ENCODE measurements at places on chromosomes 2 and 18. TPM values are rescaled to one million over a fixed set of nuclear protein-coding genes. Genes with fewer than 3 reads are reported as not detected.

The RTP5 gene
- total RNA-seq = not detected

- no peak for DNase-seq
Measured at GRCh38 chr2:190486037-190486623, 48.4 kb downstream of the NEMP2 start.

GRCh38 chr2:72863046-72863445, 24.2 kb upstream of the SPR start:
- peak; percentile 53 for DNase-seq

GRCh38 chr2:216526939-216527338, 28.3 kb downstream of the RPL37A start:
- DNase-seq = no peak

DNA sequence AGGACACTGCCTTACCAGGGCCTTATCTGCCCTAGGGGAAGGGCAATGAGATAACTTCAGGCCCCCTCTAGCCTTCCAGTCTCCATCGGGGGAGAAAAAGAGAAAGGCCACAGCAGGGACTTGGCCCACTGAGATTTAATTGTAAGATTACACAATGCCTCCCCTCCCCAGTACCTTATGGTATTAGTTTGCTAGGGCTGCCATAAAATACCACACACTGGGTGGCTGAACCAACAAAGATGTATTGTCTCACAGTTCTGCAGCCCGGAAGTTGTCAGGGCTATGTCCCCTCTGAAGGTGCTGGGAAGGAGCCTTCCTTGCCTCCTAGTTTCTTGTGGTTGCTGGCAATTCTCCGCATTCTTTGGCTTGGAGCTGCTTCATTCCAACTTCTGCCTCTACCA, 34.8 kb upstream of the SPATA3 start:
- no peak for DNase-seq

The ATRAID gene
- total RNA-seq = 182 TPM

The WIPF1 gene
- total RNA-seq = 6.9 TPM

GRCh38 chr2:9078405-9078804, 74.9 kb upstream of the MBOAT2 start:
- no peak for DNase-seq

GRCh38 chr2:103902347-103902746, 951.6 kb upstream of the POU3F3 start:
- DNase-seq = no peak

DNA sequence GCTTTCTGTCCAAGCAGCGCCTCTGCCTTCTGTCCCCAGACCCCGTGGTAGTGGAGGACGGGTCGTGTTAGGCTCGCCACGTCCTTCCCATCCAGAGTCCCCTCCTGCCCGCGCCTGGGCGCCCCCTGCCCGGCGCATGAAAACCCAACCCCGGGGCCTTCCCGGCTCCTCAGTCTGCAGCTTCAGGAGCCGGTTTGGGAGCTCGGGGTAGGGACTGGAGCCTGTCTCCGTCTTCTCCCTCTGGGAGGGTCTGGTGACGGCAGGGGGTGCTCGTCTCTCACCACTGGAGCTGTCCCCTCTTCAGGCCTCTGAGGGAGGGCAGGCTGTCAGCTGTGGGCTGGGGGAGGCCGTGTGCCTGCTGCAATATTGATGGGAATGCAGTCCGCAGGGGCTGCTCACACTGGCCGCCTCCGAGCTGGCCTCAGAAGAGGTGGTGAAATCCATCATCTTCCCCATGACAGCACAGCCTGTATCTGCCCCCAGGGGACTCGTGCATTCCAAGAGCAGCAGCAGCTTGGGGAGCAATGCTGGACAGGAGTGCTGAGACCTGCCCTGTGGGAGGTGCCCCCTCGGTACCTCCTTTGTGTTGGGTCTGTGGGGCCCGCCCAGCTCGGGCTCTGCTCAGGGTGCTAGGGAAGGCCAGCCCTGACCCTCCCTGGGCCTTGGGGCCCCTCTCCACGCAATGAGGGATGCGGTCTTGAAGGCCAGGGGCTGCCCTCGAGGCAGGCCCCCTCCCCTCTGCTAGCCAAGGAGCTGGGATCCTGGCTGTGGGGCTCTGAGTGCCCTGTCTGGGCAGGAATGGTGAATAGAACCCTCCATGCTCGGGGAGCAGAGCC, 17.8 kb upstream of the KLHL30 start:
- DNase-seq = peak; percentile 86

The ANTXR1 gene
- 13.2 TPM for total RNA-seq

The LIMS2 gene
- total RNA-seq = 0.33 TPM

DNA sequence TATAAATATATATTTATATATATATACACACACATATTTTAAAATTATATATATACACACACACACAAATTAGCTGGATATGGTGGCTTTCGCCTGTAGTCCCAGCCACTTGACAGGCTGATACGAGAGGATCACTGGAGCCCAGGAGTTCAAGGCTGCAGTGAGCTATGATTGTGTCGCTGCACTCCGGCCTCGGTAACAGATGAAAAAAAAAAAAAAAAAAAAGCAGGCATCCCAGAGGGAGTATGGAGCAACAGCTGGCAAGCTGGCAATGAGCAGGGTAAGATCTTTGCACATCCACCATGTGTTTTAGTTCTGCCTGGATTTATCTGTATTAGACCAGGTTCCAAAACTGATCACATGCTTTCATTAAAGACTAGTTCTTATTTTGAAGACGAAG, 170.1 kb downstream of the MAP2 start:
- DNase-seq = no peak

- DNase-seq = no peak
Measured at GRCh38 chr18:41569867-41570266, 385.2 kb upstream of the PIK3C3 start.

- DNase-seq = no peak
Measured at GRCh38 chr2:36677996-36678605, 18.4 kb upstream of the VIT start.

DNA sequence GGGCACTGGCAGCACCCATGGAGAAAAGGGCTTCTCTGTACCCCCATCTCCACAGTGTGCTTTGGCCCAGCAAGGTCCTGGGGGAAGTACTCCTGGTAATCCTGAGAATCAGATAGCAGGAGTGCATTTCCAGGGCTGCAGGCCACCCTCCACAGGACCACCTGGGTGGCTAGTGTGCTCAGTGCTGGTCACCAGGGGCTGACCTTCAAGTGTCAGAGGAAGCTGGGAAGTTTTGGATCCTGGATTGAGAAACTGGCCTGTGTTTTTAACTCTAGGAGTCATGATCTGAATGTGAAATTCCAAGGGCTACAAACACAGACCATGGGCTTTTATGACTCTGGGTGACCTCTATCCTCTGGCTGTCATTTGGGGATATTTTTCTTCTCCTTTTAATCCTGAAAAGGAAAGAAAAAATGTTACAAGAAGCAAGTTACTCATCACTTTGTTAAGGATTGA, 9.3 kb downstream of the RHOB start:
- no peak for DNase-seq

GRCh38 chr2:186429104-186429503, 57.0 kb upstream of the ZC3H15 start:
- DNase-seq = no peak

DNA sequence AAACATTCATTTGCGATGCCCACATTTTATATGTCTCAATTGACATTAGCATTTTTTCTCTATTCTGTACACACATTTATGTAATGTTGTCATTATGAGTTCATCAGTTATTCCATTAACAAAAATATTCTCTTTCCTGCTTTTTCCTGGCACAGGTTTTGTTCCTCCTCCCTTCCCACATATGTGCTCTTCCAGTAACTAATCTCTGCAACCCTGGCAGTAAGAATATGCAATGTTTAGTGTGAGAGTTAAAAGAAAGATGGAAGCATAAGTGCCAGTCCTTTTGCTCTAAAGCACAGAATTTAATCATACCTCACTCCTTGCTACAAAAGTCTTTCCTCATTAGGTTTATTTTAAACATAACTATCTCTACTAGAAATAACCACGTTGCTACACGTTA, 155.8 kb upstream of the ERBB4 start:
- no peak for DNase-seq

The ARHGAP28 gene
- 24.5 TPM for total RNA-seq

DNA sequence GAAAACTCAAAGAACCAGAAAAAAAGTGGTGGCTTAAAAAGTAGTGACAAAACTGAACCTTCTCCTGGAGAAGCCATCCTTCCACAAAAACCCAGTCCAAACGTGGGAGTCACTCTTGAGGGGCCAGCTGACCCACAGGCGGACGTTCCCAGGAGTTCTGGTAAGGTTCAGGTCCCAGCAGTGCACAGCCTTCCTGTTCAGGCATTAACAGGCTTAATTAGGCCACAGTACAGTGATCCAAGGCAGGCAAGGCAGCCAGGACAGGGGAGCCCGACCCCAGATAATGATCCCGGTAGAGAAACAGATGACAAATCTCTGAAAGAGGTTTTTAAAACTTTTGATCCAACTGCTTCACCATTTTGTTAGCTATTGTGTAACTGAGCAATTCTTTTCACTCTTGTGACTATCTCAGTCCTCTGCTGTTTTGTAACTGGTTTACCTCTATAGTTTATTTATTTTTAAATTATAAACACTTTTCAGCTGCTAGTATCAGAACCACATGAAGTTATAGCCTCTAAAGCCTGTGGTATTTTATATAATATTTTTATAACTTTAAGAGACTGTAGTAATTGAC, 56.8 kb downstream of the ZC3H6 start:
- no peak for DNase-seq

DNA sequence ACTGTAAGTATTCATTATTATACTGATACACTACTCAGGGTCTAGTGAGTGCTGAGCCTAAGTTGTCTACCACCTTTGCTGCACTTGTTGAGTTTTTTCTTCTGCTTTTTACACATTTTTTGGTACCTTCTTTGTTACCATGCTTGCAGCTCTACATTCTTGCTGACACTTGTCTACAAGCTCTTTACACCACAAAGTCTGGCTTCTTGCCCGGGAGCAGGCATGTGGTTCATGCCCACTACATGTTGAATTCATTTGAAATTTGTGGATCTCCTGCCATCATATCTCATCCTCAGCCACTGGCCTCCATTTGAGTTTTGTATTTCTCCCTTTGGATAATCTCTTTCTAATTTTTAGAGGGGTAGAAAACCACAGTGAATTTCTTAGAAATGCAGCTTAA, 29.9 kb downstream of the IL18R1 start:
- no peak for DNase-seq

The MPP4 gene
- not detected for total RNA-seq

DNA sequence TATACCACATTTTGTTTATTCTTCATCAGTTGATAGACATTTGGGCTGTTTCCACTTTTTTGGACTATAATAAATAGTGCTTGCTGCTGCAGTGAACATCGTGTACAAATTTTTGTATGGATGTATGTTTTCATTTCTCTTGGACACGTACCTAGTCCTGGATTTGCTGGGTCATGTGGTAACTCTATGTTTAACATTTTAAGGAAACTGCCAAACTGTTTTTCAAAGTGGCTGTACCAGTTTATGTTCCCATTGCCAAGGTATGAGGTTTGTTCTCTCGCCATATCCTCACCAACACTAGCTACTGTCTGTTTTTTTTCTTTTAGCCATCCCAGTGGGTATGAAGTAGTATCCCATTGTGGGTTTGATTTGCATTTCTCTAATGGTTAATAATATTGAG, 42.5 kb downstream of the GREB1L start:
- no peak for DNase-seq

DNA sequence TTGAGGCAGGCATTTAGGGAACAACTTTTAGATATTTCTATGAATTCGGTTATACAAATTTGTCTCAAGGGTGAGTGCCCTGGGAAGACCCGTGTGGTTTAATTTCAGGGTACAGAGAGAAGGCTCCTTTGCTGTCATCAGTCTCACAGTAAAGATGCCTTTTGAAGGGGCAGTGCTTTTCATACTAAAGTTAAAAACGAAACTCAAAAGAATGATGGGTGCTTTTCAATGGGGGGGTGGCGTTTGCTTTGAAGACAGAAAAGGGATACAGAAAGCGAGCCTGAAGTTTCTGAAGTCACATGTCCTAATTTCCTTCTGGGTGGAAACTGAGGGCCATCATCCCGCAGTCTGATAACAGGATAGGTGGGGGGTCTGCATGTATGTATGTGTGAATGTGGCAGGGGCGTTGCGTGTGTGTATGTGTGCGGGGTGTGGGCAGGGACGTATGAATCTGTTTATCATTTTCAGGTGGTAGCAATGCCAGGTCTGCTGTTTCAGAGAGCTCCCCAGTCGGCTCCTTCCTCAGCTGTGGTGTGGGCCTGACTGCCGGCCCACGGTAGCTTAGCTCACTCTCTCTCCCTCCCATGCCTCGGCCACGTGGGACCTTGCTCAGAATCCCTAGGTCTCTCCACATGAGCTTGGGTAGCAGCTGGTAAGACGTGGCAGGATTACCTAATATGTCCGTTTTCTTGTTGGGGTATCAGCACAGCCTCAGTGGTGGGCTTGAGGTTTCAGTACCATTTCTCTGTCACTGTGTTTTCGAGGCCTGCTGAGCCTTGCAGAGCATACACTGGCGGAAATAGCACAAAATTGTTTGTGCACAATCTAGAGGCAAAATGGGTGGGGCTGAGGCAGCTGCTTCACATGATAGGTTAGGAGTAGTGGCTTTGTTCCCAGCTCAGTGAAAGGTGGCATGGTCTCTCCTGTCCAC, 32.7 kb downstream of the ARHGAP25 start:
- DNase-seq = no peak

DNA sequence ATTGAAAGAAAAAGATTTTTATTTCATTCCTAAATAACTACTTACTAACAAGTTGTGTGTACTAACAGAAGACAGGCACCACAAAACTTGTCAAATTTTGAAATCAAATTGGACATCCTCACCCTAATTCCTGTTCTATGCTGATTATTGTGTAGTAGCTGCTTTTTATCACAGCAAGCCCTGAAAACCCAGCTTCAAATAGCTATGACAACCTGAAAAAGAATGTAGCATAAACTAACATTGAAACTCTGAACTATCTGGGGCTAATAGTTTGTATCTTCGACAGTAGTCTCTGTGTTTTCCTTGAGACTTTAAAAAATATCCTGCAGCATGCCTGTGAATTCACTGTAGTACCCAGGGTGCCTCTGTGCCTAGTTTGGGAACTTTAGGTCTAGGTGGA, 122.6 kb downstream of the WDPCP start:
- no peak for DNase-seq

The ZNF24 gene
- total RNA-seq = 32.8 TPM

DNA sequence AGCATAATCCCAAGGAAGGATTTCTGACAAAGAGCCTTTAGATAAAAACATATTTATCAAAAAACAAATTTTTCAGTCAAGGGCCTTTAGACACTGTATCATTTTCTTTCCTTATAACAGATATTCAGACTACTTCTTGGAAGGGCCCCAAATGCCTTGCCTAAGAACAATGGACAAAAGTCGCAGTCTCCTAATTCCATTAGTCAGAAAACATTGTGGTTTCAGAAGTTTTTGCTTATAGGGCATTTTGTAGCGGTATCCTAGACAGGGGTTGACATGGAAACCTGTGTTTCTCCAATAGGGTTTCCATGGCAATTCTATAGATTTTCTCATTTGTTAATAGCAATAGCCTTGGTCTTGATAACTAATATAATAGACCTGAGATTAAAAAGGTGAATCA, 36.7 kb upstream of the AGPS start:
- DNase-seq = no peak

The TTN gene
- 0.80 TPM for total RNA-seq

The RBKS gene
- 1.7 TPM for total RNA-seq

GRCh38 chr2:60319031-60319547, 234.4 kb downstream of the BCL11A start:
- no peak for DNase-seq

The KCNS3 gene
- 31.2 TPM for total RNA-seq

GRCh38 chr2:152568531-152568930, 148.7 kb downstream of the PRPF40A start:
- DNase-seq = no peak

The FAP gene
- not detected for total RNA-seq
